Left renal cortex interstitium (tissue), 4 donors: ENCODE measurements at places on chromosomes 12 and 14. TPM values are rescaled to one million over a fixed set of nuclear protein-coding genes. Genes with fewer than 3 reads are reported as not detected.

GRCh38 chr12:38775457-38775856, 129.9 kb downstream of the CPNE8 start:
- no peak for DNase-seq

- no peak for DNase-seq
These were observed 5.4 kb downstream of the SLC15A4 start for GRCh38 chr12:128818065-128819022.

DNA sequence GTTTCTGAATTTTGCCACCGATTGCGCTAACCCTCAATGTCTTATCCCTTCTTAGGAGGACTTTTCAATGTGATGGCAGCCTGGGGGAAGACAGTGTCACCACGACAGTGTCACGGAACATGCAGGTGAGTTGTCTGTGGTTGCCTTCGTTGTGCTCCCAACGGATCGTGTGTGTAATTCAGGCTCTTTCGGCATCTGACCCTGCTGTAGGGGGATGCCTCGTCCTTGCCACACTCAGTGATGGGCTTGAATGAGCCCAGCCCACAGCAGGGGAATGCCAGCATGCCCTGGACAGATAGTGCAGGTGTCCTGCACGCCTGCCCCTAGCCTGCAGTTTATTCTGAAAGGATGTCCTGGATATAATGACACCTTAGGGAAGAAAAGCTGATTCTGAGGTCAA, 123.8 kb upstream of the RTL1 start:
- no peak for DNase-seq

GRCh38 chr14:99271221-99271941, 616 bp downstream of the BCL11B start:
- no peak for DNase-seq

DNA sequence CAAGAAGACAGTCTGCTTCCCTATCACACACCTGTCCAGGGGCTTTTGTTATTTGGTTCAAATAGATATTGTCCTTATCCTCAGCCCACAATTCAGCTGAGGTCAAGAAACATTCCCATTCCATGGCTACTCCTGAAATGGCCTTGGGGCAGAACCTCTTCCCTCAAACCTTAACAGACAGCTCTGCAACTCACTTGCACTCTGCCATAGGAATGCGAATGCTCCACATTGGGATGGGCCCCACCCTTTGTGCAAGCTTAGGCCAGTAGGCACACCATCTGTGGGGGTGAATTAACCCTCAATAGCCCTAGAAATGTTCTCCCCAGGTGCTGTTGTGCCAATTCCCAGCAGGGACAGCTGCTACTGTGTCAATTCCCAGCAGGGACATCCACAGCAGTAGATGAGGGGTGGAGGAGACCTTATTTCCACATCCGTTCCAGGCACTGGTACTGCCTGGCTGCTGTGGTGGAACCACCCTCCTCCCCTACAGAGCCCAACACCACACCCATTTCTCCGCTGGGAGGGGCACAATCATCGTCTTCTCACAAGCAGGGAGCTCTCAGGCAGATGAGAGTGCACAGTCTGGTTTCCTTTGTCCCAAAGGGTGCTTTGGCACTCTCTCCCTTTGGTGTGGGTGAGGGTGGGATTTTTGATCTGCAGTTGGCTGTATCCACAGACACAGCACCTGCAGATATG, 42.3 kb upstream of the GLIPR1 start:
- DNase-seq, result no peak

Gene KRT80
- 1.0 TPM for polyA plus RNA-seq

Gene IFI27
- 6.9 TPM for polyA plus RNA-seq

Gene CCDC175
- 0.81 TPM for polyA plus RNA-seq

Gene PTPRR
- polyA plus RNA-seq, result 0.64 TPM
